Mesothelial cell of epicardium (in vitro differentiated cells): ENCODE measurements at places on chromosomes 5 and 9.

DNA sequence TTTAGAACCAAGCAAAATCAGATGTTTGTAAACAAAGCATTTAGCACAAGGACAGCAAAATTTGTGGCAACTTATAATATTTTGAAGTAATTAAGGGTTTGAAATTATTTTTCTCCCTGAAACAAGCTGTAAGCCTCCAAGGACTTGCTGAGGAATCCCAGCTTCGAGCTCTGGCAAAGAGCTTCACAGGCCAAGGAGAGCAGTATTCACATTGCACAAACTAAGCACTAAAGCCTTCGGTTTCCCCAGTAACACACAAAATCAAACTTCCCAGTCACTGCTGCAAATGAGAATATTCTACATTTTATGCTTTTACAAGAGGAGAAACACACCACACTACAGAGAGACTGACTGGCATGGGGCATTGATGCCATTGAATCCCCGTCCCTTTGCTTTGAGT is 101.9 kb downstream of the WDR41 start:
- DNase-seq = no peak
- no peaks in the 10 kb centered on the region for H3K27me3 ChIP-seq
- H3K27ac ChIP-seq = no peak overlapping the region
- peaks cover 5% of the 10 kb centered on the region for H3K4me1 ChIP-seq

DNA sequence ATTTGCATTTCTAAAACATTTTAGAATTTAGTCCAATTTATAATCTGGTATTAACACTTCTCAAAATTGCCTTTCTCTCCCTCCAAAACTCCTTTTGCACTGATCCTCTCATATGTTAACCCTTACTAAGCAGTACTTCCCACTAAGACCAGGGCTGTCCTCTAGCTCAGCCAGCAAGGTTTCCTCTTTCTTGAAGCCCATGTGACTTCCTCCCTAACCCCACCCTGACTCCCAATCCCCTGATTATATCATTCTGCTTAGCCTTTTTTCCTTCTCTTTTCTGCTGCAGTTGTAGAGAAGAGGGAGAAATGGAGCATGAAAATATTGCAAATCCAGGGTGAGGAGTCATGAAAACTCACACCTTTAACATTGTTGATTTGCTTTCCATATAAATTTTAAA is 241.7 kb downstream of the MCTP1 start:
- no peak for DNase-seq
- H3K36me3 ChIP-seq = no peaks in the 10 kb centered on the region
- peaks cover 8% of the 10 kb centered on the region for H3K4me1 ChIP-seq
- H3K27ac ChIP-seq = no peak overlapping the region
- H3K27me3 ChIP-seq = no peaks in the 10 kb centered on the region
- H3K4me3 ChIP-seq = no peak overlapping the region

DNA sequence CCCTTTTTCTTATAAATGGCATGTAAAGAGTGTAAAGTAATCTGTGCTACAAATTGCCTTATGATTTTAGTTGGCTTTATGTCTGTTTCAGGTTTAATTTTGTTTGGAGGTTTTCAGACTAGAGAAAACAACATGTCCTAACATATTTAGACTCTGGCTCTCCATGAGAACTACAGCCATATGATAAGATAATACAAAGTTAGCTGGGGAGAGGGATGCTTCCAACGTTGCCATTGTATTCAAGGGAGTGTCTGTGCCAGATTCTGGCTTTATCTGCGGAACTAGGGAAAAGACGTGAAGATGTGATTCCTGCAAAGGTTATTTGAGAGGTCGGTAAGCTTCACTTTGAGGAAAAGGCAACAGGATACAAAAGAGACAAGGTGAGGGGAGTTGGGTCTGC is 140.0 kb upstream of the OTULINL start:
- peak overlapping the region; percentile 65 for H3K4me3 ChIP-seq
- no peak for DNase-seq
- H3K27me3 ChIP-seq = no peaks in the 10 kb centered on the region
- H3K27ac ChIP-seq = peak overlapping the region; percentile 81
- H3K4me1 ChIP-seq = peaks cover 62% of the 10 kb centered on the region

DNA sequence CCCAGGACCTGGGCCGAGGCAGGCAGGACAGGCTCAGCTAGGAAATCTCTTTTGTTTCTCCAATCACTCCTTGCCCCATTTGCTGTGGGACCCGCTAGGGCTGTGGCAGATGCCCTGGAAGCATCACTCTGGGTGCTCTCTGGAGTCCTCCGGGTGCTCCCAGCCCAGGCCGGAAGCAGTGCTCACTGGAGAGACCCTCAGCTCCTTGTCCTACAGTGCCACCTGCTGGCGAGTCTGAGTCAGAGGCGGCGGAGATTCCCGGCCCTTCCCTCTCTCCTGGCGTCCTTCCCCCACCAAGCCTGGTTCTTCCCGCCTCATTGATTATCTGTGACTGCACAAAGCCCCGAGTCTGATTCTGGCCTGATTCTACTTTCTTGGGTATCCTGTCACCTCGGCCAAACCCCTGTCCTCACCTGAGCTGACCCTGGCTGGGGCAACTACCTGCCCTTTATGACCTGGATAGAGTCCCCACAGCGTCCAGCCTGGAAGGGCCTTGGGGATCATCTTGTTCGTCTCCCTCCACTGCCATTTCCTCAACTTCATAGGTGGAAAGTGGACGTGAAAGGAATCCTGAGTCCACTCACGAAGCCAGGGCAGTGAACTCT is 7.3 kb upstream of the BARHL1 start:
- peaks cover 89% of the 10 kb centered on the region for H3K27me3 ChIP-seq
- H3K4me3 ChIP-seq = no peak overlapping the region
- no peak overlapping the region for H3K27ac ChIP-seq
- H3K4me1 ChIP-seq = no peaks in the 10 kb centered on the region
- H3K36me3 ChIP-seq = no peaks in the 10 kb centered on the region

DNA sequence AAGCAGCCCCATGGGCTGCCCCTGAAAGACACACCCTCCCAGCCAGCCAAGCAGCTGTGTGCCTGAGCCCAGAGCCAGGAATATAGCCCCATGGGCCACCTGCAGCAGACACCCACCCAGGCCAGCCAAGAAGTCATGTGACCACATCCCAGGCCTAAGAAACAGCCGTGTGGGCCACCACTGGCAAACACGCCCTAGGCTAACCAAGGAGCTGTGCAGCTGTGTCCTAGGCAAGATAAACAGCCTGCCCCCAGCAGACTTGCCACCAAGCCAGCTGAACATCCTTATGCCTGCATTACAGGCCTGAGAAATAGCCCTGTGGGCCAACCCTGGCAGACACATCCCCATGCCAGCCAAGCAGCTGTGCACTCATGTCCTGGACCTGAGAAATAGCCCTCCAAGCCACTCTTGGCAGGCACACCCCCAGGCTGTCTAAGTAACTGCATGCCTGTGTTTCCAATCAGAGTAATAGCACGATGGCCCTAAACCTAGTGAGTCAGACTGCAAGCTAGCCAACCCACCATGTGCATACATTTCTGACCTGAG is 143.0 kb downstream of the ADAMTS6 start:
- H3K27me3 ChIP-seq = no peaks in the 10 kb centered on the region
- no peak for DNase-seq
- H3K27ac ChIP-seq = no peak overlapping the region

- no peak overlapping the region for H3K4me3 ChIP-seq
- peaks cover 29% of the 10 kb centered on the region for H3K4me1 ChIP-seq
- no peak overlapping the region for H3K27ac ChIP-seq
- peaks cover 17% of the 10 kb centered on the region for H3K27me3 ChIP-seq
Observed at GRCh38 chr9:89781838-89782540, 177.2 kb downstream of the GADD45G start.
